ENCODE measurements at places on chromosomes 4 and X.

GRCh38 chrX:1165535-1166196, 46.8 kb downstream of the CRLF2 start:
- DNase-seq, result no peak

GRCh38 chr4:127643791-127644190, 11.0 kb downstream of the INTU start:
- no peak for DNase-seq

DNA sequence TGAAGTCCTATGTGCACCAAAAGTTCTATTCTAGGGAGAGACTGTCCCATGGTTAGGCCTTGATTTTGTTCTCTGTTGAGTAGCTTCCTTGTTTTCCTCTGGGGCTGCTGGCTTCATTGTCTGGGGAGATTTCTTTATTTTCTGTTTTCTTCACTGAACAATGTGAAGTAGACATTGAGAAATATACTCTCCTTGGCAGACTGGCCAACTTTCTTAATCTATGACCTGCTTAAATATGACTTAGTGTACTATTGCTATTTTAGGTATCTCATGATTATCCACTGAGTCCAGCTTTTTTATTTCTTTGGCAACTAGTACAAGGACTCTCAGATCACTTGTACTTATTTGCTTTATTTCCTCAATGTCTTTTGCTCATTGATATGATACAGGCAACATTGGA, 1594.6 kb downstream of the ARAP2 start:
- no peak for DNase-seq

GRCh38 chrX:14243823-14244222, 214.1 kb upstream of the GEMIN8 start:
- no peak for DNase-seq

- no peak for DNase-seq
These were observed 31.7 kb upstream of the APLN start for GRCh38 chrX:129686422-129686948.

- no peak for DNase-seq
These were observed 166.8 kb upstream of the FRG1 start for GRCh38 chr4:189773909-189774308.

- DNase-seq, result no peak
These were observed 282.4 kb downstream of the ANK2 start for GRCh38 chr4:113331811-113332210.
